ENCODE measurements at places on chromosomes 5 and 9. TPM values are rescaled to one million over a fixed set of nuclear protein-coding genes. Genes with fewer than 3 reads are reported as not detected.

PCDHB16 gene
- 5.0 TPM for total RNA-seq

TMEM174 gene
- total RNA-seq, result not detected

CYLC2 gene
- not detected for total RNA-seq

PCDHGA2 gene
- 7.4 TPM for total RNA-seq

TAF11L10 gene
- not detected for total RNA-seq

PCDH12 gene
- 8.7 TPM for total RNA-seq

DPYSL3 gene
- 401 TPM for total RNA-seq

IRGM gene
- not detected for total RNA-seq

DNA sequence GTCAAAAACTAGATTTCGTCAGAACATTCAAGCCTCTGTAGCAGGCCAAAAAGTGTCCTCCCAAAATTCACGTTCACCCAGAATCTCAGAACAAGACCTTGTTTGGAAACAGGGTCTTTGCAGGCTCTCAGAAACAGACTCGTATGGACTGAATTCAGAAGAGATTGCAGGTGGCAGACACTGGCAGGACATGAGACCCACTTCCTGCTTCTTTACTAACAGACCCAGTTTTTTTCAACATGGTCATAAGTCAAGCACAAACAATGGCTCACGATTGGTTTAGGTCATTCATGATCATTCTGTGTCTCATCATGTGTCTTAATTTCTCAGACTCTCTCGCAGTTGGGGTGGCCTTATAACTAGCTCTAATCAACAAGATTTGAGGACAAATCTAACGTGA, 5.4 kb upstream of the TENT4A start:
- no peak for DNase-seq

- peak; percentile 76 for DNase-seq
Measured at GRCh38 chr5:1510631-1511030, 13.1 kb downstream of the LPCAT1 start.

GRCh38 chr5:130964231-130965202, 200.5 kb downstream of the HINT1 start:
- DNase-seq, result no peak

- no peak for DNase-seq
Measured at GRCh38 chr5:57594436-57594835, 111.8 kb upstream of the ACTBL2 start.

DNA sequence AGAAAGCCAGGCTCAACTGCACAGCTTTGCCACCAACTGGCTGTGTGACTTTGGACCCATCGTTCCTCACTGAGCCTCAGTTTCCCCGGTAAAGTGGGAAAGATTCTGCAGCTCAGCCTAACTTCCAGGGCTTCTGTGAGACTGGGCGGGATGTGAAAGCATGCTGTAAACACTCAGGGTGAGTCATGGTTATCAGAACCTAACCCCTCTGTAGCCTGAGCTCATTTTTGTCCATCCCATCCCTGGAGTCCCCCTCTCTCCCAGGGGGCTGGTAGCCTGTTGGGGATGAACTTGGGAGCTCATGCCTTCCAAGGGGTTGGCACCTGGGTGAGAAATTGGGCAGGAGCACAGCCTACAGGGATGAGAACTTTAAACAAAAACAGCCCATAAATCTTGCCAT, 2.3 kb downstream of the CCDC69 start:
- DNase-seq, result peak; percentile 24

GRCh38 chr9:20906326-20906725, 125.1 kb downstream of the HACD4 start:
- no peak for DNase-seq

DNA sequence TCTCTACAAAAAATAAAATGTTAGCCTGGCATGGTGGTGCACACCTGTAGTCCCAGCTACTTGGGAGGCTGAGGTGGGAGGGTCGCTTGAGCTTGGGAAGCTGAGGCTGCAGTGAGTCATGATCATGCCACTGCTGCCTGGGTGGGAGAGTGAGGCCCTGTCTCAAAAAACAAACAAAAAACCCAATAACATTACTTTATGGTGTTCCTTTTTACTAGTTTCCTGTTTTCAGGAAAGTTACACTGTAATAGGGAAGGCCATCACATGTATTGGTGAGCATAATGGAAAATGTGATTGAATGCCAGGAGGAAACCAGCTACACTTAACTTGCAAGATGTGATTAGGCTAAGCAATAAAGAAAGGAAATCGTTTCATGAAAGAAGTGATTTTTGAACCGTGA, 42.7 kb downstream of the SV2C start:
- no peak for DNase-seq

DNA sequence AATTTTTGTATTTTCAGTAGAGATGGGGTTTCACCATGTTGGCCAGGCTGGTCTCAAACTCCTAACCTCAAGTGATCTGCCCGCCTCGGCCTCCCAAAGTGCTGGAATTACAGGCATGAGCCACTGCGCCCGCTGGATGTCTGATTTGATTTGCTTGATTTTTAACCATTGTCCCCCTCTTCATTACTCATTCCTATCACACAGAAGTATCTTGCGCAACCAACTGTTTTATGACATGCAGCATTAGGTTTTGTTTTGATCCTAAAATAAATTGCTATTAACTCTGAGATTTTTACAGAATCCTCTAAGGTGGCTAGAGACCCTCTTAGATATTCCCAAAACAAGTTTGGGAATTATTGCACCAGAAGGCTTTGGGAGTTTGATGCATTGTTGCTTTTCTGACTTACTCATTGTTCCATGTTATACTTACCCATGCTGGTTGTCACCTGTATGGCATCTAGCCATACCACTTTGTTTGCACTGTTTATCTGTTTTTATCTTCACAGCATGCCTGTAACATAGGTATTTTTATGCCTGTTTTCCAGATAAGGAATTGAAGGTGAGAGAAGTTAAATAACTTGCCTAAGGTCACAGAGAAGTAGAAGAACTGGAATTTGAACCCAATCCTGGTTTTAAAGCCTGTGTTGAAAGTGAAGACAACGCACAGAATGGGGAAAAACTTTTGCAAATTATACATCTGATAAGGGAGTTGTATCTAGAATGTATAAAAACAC, 35.9 kb upstream of the PWWP2A start:
- no peak for DNase-seq

- DNase-seq, result peak; percentile 90
Measured at GRCh38 chr9:95003689-95004410, 277.4 kb downstream of the AOPEP start.

DNA sequence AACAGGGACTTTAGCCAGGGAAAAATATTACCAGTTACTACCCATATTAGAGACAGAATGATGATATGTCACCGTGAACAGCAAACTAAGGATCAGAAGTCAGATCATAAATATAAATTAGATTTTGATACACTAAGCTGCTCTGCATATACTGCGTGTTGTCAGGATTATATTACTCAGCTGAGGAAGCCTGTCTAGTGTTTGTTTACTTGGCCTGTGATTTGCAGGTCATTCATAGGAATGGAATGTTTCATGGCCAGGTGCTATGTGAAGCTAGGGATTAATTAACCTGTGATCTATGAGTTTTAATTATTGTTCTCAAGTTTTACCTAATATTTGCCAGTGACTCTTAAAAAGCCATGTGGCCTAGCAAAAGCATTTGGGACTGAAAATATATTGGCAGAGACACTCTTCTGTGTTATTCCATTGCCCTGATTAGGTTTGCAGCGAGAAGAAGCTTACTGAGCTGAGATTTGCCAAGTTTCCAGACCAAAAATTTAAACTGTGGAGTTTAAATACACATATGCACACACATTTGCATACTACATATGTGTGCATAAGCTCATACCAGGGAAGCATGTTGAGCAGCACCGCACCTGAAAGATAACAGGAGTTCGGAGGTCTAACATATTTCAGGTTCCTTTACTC, 496.3 kb upstream of the GRIA1 start:
- no peak for DNase-seq

GRCh38 chr9:36597412-36598178, 24.9 kb downstream of the MELK start:
- DNase-seq, result no peak

DNA sequence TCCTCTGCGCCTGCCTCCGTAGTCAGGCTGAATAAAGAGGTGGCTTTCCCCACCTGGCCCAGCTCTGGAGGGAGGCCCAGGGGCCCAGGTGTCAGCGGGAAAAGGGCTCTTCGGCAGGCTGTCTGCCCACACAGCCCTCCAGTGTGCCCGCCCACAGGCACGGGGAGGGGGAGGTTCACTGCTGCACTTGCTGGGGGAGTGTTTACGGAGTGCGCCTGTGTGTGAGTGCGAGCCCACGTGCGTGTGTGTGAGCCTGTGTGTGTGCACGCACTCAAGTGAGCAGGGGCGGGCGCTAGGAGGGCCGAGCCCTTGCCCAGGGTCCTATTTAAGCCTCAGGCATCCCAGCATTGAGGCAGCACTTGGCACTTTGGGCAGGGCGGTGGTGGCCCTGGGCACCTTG, 10.9 kb downstream of the DNLZ start:
- DNase-seq, result no peak

GRCh38 chr5:21774801-21775200, 1078.3 kb downstream of the CDH12 start:
- DNase-seq, result no peak

DNA sequence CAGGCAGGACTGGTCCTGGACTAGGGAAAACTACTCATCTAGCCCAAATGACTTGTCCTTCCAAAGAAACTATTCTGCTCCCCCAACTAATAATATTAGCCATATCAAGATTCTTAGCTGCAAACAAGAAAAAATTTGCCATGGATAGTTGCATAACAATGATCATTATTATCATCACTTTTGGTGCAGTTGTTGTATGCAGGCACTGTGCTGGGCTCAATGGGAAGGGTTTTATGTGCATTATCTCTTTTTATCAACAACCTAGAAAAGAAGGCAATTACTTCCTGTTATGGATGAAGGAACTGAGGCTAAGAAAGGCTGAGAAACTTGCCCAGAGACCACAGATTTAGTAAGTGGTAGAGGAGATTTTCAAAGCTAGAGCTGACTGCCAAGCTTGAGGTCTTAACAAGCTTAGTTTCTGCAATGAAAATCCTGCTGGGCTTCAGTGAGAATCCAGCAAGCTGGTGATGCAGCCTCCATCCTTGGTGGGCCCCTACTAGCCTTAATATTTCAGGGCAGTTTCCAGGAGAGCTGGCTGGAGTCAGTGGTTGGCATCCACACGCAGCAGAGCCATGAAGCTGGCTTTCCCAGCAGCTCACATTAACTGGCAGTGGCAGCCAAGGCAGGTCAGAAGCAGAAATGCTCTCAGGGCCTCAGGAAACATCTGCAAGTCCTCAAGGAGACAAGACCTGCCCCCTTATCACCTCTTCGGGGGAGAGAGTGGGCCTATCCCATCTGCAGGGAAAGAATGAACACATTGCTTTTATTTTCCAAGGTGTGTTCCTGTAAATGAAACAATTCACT, 20.5 kb upstream of the MEGF9 start:
- DNase-seq, result no peak

DNA sequence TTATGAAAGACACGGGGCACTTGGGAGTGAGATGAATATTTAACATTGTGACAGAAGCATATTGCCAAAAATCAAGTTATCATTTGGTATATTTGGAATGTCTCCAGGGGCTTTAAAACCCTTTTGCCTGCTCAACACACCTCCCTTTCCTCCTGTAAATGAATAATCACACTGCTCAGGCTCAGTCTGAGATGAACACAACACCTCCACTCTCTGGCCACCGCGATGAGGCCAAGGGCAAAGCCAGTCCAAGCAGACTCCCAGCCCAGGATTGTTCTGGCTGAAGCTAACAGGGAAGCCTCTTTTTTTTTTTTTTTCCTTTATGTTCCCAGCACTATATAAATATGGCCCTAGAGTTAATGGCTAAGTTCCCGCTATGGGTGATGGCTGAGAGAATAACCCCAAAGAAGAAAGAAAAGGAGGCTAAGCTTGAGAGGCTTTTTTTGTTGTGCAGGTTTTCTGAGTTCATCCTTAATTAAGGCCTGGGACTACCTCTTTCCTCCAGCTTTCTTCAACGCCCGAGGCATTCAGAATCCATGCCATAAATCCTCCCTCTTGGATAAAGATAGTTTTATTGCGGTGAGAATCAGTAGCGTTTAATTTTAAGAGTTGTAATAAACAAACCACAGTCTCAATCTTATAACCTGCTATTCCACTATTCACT, 10.5 kb upstream of the ERAP1 start:
- no peak for DNase-seq

DNA sequence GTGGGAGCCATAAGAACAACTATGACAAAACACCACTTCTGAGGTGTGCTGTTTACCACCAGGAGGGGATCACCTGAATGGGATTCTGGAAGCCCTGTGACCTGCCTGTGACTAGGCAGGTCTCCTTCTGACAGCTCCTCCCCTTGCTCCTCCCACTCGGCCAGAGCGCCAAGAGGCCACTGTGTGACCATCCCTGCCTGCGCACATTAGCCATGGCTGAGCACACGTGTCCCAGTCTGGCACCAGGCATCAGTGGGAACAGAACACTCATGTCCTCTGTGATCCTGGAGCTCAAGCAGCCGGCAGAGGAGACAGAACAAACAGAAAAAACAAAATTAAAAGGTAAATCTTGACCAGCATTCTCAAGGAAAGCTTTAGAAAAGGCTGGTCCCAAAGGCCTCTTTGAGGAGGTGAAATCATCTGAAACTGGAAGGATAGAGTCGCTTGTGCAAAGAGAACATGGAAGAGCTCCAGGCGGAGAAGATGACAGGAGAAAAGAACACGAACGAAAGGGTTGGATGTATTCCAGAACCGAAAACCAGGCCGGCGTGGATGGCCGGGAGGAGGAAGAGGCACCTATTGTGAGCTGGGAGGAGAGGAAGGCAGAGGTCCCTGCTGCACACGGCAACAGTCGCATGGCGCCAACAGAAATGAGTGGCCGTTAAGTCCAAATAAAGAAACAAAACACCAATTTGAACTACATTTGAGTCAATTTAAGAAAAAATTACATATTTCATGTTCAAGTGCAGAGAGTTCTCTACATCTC, 5.1 kb downstream of the MED10 start:
- no peak for DNase-seq

DNA sequence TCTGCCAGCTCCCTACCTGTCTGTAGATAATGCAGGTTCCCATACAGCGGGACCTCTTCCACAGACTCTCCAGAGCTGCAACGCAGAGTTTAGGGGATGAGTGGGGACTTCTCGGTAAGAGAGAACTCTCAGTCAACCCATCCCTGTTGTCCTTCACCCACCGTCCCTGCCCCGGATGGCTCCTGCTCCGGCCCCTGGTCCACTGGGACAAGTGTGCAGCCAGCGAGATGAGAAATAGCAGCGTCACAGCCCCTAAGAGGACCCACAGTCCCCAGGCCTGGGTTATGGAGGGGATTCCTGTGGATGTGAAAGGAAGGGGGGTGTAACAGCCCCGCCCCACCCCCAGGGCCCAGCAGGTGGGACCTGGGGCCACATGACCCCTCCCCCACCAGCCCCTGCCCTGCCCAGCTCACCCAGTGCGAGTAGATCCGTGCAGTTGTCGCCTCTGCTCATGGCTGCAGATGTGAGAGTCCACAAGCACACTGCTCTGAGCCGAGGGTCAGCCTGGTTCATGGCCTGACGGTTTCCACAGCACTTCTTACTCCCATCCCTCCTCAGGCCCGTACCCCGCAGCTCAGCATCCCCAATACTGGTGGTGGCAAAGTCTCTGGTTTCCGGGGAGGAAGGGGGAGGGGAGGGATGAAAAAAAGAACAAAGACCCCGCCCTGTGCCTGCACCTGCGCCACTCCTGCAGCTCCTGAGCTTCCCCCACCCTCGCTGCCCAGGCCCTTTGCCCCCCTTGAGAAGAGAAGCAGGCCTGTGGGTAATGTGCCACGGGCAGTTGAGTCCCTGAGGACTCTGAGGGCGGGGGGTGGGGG, at the start of gene SIT1:
Gene SIT1 (minus strand): TSS at position 591 of the 818 bp plus-strand sequence. CDS start 78 bp downstream, at position 513.
- no peak for DNase-seq
